ENCODE measurements at places on chromosomes 5 and 9.

- DNase-seq = no peak
Measured at GRCh38 chr9:37311938-37312708, 110.4 kb upstream of the GRHPR start.

DNA sequence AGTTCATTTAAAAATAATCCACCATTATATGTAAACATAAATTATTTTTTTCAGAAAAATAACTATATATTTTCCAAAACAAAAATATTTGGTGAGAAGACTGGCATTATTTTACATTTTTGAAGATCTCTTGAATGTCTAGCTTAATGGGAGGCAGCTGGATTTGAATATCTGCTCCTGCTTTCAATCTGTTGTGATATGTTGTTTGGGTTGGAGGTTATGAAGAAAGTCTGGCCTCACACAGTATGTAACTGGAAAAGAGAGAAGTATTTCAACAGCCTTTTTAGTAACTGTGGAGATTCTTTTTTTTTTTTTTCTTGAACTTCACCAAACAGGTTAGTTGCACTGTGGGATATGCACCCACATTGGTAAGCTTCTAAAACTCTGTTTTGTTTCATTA, 84.7 kb upstream of the SLIT3 start:
- no peak for DNase-seq

- no peak for DNase-seq
Measured at GRCh38 chr5:34598177-34598794, 57.8 kb upstream of the RAI14 start.

DNA sequence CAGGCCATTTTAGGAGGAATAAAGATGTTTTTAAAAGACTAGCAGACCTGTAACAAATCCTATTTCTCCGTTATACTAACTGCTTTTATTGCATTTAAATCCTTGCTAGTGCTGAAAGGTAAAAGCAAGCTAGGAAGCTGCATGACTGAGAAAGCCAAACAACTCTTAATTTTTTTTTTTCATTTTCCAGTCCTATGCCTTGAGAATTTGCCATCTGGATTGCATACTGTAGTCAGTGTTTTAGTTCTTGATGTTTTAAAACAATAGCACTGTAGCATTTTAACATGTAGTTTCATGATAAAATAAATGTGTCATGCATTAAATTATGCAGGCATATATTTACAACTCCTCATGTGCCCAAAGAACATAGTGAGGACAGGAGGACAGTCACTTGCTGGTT, 108.4 kb upstream of the FGF10 start:
- DNase-seq = no peak

GRCh38 chr9:71819115-71819739, 50.9 kb upstream of the CEMIP2 start:
- peak; percentile 2 for DNase-seq

DNA sequence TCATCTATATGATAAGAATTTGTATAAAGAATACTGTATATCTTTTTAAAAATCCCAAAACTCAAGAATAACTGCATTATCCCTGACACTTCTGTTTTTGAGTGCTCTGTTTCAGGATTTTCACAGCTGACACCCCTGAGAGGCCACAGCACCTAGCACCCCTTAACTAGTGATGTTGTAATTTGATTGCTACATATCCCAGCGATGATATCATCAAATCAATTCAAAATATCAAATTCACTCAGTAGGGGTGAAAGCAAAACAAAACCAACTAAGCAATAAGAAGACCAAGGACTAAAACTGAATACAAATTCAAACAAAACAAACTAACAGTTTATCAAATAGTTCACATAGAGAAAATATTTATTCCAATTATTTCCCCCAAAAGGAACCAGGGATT, 184.3 kb downstream of the MCTP1 start:
- no peak for DNase-seq

DNA sequence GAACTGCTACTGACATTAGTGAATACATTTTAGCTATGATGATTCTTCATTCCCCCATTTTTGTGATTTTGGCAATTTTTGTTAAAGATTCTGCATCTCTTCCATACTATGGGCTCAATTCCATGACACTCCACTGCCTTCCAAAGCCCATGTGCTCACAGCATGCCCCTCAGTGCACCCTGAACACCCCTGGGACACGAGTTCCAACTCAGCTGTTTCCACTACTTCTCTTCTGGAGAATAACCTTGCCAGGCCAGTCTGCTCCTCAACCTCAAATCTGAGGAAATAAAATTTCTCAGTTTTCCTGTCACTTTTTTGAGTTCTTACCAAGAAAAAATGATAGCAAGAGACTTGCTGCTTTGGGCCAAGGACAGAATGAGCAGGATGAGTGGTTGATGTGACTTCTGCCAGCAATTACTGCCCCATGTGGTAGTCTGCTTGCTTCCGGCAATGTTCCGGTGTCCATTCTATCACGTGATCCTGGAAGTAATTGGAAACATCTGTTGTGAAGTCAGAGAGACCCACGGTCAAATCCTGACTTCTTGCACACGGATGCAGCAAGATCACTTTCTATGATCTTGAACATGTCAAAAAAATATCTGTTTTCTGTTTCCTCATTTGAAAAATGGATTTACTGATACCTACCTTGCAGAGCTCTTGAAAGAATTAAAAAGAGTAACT, 58.3 kb downstream of the EGFLAM start:
- DNase-seq = no peak

- DNase-seq = no peak
Measured at GRCh38 chr5:120446901-120447300, 17.2 kb upstream of the PRR16 start.

DNA sequence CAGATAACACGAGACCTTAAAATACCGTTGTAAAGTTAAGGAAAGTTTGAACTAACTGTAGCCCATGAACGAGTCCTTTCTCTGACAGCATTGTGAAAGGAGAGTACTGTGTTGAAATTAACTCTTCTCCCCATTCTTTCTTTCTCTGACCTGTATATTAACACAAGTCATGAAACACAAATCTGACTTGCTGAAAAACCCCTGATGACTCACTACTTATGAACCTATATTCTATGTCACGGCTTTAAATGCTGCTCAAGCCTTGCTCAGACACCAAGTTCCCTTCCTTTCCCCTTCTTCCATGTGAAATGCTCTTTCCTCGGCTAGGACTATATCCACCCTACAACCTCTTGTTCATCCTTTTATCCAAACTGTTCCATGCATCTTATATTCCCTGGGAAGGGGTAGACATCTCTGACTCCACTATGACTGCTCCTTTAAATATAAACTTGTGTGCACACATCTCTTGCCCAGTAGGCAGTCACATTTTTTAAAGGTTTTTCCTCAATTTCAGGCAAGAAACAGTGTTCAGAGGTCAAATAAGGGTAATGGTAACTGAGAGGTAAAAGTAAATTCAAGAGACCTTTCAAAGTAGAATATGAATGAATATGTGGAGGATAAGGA, 142.9 kb downstream of the NFIB start:
- DNase-seq = no peak

GRCh38 chr9:18397076-18397475, 76.9 kb upstream of the ADAMTSL1 start:
- no peak for DNase-seq

DNA sequence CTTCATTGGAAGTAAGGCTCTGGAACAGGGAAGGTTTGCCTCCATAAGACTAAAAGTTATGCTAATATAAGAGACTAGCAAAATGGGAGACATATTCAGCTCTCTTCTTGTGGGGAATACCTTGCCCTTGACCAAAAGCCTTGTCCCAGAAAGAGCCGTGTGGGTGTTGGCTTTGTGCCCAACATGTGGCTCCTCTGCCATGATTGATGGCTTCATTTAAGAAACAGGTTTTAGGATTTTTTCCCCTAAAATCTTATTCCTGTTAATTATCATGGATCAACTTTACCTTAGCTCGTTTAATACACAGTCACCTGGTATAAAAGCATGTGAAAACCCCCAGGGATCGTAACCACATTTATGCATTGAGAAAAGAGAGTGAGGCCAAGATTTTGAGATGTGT, 38.9 kb downstream of the DOCK8 start:
- no peak for DNase-seq

- no peak for DNase-seq
Measured at GRCh38 chr9:18861609-18862544, 171.1 kb downstream of the SAXO1 start.

GRCh38 chr9:2271426-2271825, 256.3 kb downstream of the SMARCA2 start:
- no peak for DNase-seq

- DNase-seq = no peak
Measured at GRCh38 chr5:131393498-131393968, 129.7 kb downstream of the CDC42SE2 start.

- no peak for DNase-seq
Measured at GRCh38 chr9:78745331-78745730, 448.4 kb downstream of the PSAT1 start.

DNA sequence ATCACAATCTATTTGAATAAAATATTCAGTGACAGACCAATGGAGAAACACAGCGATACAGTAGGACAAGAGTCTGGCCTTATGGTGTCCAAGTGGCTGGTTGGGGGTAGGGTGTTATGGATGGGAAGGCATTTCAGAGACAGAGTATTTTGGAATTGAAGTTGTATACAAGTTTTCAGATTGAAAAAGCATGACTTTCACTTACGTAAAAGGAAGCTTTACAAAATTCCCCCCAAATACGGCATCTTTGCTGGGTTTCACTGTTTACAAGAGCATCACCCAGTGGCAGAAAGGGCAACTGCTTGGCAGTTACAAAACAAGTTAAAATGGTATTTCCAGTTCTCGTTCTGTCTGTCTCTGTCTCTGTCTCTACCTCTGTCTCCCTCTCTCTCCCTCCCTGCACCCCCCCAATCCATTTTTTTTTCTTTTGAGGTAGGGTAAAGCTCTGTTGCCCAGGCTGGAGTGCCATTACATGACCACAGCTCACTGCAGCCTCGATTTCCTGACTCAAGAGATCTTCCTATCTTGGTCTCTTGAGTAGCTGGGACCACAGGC, 86.2 kb downstream of the PTPN3 start:
- DNase-seq = no peak

- no peak for DNase-seq
Measured at GRCh38 chr5:10366310-10367272, 13.1 kb downstream of the MARCHF6 start.

- no peak for DNase-seq
Measured at GRCh38 chr9:79120533-79120932, 451.2 kb upstream of the TLE4 start.

DNA sequence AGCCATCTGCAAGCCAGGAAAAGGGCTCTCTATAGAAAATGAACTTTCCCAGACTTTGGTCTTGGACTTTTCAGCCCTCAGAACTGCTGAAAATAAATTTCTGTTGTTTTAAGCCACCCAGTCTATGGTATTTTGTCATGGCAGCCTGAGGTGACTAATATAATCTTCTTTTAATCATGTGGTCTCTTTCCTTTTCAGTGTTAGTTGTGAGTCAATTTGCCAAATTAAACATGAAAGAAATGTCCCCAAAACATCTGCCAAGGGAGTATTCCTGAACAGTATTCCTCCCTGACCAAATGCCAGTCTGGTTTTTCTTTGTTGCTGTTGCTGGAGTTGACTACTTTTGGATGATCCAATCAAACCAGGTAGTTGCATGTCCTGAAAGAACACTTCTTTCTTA, 4.7 kb upstream of the YTHDC2 start:
- DNase-seq = no peak

GRCh38 chr5:173228639-173229381, 6.2 kb downstream of the NKX2-5 start:
- DNase-seq = no peak

- no peak for DNase-seq
Measured at GRCh38 chr5:81763294-81763928, 12.5 kb upstream of the SSBP2 start.

- no peak for DNase-seq
Measured at GRCh38 chr5:180499684-180500083, 5.5 kb downstream of the CNOT6 start.

GRCh38 chr5:102554082-102554481, 55.3 kb upstream of the SLCO6A1 start:
- no peak for DNase-seq

DNA sequence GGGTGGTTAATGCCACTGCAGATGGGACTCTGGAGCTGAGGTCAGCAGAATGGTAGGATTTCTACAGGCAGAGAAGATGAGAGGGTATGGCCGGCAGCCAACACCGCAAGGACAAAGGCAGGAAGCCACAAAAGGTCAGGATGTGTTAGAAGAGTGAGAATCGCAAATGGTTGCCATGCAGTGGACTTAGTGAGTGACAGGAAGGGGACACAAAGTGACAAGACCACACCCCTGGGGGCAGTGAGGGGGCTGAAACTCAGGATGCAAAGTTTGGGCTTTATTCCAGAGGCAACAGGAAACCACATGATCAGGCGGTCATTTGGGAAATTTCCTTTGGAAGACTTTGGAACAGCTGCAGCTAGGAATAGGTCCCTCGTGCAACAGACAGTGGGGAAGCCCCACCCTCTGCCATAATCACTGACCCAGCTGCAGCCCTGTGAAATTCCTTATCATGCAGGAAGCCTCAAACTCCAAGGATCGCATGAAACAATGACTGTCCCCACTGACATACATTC, 14.2 kb upstream of the CCDC180 start:
- no peak for DNase-seq

DNA sequence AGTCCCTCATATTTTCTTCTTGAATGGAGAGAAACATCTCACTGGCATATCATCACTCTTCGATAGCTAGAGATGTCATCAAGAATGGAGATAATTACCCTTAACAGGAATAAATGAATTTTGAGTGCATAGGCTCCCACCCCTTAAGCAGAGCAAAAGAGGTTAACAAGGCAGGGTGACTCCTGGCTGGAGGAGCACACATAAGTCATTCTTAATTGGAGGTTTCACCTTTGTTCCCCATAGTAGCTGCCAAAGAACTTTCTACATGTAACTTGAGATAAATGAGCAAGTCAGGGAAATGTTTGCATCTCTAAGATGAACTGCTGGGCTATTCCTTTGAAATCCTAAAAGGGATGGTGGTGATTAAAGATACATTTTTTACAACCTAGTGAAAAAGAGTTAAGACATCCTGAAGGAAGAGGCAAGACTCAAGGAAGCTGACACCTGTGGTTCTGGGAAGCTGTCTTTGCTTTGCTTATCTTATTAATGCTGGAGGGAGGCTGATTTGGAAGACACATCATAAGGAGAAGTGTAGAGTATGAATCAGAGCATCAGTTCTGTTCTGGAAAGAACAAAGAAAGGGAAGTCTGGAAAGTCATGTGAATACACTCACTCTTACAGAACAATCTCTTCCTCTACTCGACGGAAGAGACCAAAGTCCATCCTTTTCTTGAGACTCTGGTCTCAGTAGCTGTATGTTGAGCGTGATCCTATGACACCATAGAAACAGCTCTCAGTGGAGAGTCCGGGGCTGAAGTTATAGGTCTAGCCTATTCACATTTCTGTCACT, 326.3 kb downstream of the OSTF1 start:
- DNase-seq = no peak

DNA sequence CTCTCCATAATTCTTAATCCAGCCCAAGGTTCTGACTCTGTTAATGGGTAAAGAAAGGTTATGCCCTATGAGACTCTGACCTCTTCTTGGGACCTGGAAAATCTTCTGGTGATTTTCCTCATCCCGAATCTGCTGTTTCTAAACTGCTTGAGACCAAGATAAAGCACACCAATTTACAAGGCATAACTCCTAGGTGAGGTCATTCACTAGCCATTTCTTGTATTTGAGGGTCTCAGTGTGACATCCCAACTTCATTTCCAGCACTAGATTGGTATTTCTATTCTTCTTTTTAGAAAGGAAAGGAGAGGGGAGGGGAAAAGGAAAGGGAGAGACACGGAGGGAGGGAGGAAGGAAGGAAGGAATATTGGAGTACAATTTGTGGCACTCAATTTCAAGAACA, 51.6 kb downstream of the SLC1A1 start:
- no peak for DNase-seq

- no peak for DNase-seq
Measured at GRCh38 chr5:14495301-14495700, 86.3 kb upstream of the OTULINL start.

All from activated naive CD8-positive, alpha-beta T cell treated with anti-CD3 and anti-CD28 coated beads, Interleukin-2, amount 50 U/mL, for 16 hours (primary cell).